ENCODE measurements at places on chromosomes 1 and 21.
A peak's percentile ranks its signal among the peaks of the same experiment; 100 is the strongest.

- DNase-seq, result no peak
These were observed 1.8 kb downstream of the CAP1 start for GRCh38 chr1:40042341-40042740.

- no peak for DNase-seq
These were observed 28.0 kb upstream of the USP25 start for GRCh38 chr21:15701830-15702229.

DNA sequence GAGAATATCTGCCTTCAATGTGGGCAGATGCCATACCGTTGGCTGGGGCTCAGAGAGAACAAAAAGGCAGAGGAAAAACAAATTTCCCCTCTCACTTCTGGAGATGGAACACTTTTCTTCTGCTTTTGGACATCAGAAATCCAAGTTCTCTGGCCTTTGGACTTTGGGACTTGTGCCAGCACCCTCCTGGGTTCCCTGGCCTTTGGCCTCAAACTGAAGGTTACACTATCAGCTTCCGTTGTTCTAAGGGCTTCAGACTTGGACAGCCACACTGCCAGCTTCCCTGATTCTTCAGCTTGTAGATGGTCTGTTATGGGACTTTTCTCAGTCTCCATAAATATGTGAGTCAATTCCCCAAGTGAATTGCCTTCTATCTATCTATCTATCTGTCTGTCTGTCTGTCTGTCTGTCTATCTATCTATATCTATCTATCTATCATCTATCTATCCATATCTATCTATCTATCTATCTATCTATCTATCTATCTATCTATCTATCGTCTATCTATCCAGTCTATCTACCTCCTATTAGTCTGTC is 778.1 kb upstream of the TMPRSS15 start:
- no peak for DNase-seq

- DNase-seq, result no peak
These were observed 1.5 kb downstream of the CACNA1E start for GRCh38 chr1:181484821-181485220.

DNA sequence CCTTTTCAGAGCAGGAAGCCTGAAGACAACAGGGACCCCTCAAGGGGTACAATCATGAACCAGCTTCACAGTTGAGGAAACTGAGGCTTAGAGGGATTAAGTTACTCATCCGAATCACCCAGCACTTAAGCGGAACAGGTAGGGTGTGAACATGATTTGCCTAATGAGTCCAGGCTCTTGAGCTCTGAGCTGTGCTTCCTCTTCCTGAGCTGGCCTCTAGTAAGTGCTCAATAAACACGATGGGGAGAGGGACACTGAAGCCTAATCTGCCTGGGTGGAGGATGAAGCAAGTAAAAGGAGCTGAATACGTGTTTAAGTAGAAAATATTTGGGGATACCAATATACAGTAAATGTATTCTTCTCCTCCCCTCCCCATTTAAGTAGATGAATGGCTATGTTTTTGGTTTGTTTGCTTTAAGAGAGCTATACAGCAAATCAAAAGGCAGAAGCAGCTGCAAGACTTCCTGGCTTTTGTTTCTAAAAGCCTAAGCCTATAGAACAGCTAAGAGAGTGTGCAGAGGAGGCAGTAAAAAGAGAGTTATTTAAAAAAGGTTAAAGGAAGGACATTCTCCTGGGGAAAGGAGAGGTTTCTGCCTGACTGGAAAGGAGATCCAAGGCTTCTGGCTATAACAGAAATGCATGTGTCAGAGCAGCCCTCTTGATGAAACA is 20.5 kb downstream of the STPG1 start:
- DNase-seq, result no peak

GRCh38 chr1:8343044-8343443 is 25.1 kb downstream of the SLC45A1 start:
- DNase-seq, result no peak

- no peak for DNase-seq
These were observed 2.6 kb downstream of the PABPC4 start for GRCh38 chr1:39573736-39574624.

- DNase-seq, result no peak
These were observed 44.4 kb downstream of the GNB1 start for GRCh38 chr1:1846386-1846918.

GRCh38 chr21:41345934-41346685 is 15.7 kb upstream of the MX2 start:
- DNase-seq, result no peak

DNA sequence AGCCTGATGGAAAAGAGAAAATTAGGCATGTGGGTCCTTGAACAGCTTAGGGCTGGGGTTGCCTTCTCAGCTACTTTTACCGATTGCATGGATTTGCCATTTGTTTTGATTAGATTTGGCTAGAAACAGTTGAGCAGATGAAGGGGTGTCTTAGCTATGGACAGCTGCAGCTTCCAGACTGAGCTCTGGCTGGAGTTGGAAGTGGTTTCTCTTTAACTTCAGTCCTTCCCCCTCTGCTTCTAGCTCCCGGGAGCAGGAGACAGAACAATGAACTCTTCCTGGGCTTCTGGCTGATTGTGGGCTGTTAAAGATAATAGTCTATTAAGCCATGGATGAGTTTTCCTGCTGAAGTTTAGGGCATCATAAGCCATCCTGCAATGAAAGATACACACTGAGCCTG is 50.7 kb downstream of the UBE2T start:
- DNase-seq, result no peak

DNA sequence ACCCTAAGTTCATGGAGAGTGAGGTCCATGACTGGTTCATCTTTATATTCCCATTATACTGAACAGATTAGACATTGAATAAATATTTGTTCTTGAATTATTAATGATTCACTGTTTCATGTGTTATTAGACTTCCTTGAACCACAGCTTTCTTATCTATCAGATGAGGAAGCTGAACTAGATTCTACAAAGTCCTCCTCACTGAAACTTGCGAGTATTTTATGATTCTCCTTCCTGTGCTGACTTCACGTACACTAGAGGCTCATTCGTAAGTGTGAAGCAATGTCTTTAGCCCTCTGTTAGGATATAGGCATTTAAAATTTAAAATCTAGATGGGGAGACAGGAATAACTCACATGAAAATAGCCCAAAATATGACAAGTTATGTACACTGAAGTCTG is 95.6 kb upstream of the IRF2BP2 start:
- no peak for DNase-seq

- DNase-seq, result no peak
These were observed 14.3 kb downstream of the SAMSN1 start for GRCh38 chr21:14531757-14532316.

GRCh38 chr1:21594935-21595897 is 73.9 kb downstream of the RAP1GAP start:
- DNase-seq, result peak; percentile 18

DNA sequence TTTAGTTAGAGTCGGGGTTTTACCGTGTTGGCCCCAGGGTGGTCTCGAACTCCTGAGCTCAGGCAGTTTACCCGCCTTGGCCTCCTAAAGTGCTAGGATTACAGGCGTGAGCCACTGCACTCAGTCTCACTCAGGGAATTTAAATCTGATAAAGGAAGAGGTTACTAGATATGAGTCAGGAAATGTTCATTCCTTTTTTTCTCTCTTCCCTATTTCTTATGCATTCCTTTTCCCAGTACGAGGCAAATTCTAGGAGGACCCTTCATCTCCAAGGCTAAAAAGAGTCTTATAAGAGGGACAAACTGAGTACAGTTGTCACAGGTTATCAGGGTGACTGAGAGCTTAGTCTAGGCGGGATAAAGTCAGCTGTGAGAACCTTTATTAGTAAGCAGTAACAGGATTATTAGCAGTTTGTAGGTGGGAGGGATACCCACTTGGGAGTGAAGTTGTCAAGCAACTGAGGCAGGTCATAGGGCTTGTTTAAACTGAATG is 9.1 kb downstream of the MACF1 start:
- DNase-seq, result no peak

DNA sequence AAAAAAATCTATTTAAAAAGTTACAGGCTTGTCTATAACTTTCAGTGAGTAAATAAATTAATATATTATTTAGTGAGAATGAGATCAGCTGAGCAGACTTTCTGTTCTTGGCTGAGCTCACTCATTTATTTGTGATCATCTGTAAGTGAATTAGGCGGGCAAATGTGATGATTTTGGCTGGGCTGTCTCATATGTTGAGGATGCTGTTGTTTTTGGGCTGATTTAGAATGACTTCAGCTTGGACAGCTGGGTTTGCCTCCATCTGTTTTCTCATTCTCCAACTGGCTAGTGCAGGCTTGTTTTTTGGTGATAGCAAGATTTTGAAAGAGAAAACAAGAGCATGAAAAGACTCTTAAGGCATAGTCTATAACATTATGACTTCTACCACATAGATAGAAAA is 475.8 kb upstream of the OLFM3 start:
- no peak for DNase-seq

DNA sequence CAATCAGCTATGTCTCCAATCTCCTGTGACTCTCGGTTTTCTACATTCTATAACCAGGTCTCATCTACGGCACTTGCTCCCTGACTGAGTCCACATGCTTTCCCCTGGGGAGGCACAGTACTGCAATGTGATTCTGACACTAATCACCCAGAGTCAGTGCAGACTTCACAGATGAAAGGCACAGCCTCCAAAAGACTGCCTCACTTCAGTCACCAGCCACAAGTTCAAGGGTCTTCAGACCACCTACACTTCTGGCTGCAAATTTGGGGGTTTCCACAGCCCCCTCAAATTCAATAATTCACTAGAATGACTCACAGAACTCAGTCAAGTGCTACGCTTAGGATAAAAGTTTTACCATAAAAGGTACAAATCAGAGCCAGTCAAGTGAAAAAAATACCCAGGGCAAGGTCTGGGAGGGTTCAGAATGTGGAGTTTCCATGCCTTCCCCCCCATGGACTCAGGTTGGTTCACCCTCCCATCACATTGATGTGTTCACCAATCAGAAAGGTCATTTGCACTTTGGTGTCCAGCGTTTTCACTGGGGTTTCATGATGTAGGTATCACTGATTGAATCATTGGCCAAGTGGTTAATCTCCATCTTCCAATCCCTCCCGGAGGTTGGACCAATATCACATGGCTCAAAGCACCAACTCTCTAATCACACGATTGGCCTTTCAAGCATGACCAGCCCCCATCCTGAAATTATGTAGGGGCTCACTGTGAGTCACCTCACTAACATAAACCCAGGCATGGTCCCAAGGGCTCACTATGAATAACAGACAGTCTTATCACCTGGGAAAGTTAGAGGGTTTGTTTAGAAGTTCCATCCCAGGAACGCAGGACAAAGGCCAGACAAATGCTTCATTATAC is 182.9 kb upstream of the CAMK1G start:
- no peak for DNase-seq

- no peak for DNase-seq
These were observed 708.1 kb downstream of the PTPRU start for GRCh38 chr1:29944253-29944905.

DNA sequence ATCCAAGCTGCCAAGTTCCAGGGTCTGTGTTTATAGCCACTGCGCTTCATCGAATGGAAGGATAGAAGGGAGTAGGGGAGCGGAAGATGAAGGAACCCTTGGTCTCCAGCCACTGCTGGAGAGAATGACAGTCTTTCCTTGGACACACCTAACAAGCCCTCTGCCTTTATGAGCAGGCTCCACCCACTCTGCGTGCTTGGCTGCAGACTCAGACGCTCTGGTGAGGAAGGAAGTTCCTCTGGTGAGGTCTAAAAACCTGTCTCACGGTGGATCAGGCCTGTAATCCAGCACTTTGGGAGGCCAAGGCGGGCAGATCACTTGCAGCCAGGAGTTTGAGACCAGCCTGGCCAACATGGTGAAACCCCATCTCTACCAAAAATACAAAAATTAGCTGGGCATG is 55.4 kb downstream of the MATN1 start:
- DNase-seq, result no peak

DNA sequence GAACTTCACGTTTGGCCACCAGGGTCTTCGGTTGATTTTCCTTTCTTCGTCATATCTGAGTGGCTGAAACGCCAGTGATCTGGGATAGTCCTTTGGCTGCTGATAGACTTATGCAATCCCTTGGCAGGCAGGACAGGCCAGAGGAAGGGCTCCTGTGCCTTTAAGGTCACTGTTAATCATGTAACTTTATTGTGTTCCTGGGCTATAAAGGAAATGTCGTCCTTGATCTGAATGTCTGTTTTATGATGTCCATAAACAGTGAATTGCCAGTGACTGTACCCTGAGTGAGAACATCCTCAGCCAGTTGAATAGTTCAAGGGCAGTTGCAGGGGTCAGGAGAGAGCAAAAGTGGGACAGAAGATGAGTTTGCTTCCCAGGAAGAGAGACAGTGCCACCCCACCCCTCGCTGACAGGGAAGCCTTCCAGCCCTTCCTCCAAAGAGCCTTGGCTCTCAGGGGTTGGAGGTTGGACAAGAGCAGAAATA is 68.0 kb downstream of the PDE9A start:
- DNase-seq, result no peak

DNA sequence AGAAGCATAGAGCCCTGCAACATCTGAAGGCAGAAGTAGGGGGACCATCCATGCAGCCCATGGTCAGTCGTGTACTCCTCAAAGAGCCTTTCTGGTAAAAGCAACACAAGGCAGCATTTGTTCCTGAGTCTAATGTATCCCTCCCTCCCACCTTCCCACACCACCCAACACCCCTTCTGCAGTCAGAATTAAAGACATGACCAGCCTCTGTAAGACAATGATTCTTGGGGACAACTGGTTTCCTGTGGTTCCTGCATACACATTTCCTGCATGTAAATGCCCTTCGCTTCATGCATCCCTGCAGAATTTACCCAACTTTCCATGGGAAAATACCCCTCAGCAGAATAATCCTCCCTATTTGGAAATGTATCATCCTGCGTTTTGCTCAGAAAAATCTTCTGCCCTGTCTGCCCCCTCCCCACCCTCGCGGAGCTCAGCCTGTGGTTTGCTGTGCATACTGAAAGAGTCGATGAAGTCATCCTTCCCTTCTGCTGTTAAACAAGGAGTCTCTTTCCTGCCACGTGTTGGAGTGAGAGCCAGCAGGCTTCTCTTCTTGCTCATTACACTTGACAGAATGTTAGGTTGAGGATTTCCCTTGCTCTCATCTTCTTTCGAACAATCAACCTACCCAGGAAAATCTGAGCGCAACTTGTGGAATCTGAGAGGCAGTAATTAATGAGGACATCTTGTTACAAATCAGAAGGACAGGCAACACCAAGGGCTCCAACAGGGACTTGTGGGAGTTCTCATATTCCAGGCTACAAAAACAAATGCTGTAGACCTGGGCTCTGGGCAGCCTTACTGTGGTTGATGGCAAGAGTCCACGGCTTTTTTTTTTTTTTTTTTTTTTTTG is 4.7 kb downstream of the TNN start:
- no peak for DNase-seq

DNA sequence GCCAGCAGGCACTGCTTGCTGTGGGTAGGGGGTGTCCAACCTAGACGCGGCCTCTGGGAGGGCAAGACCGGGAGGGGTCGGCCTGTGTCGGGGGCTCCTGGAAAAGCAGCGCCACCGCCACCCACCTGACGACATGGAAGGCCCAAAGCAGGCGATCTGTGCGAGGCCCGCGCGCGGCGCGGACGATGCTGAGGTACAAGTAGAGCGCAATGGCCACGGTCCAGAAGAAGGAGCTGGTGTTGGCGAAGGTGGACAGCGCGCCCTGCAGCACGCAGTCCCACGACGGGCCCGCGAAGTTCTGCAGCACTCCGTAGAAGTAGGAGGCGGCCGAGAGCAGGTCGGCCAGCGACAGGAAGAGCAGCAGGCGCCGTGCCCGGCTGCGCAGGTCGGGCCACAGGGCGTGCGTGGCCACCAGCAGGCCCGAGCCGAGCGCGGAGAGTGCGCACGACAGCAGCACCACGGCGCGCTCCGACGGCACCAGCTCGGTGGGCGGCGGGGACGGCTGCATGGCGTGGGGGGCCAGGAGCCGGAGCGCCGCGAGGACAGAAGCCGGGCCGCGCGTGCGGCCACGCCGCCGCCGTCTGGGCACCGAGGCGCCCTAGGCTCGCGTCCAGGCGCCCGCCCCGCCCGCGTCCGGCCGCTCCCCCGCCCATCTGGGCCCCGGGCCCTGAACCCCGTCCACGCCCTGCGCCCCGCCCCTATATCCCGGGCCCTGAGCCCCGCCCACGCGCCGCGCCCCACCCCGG is at the start of gene GPR157:
GPR157 (minus strand) TSS at position 583 of the 746 bp plus-strand sequence; CDS start at position 508, 75 bp downstream.
- peak; percentile 81 for DNase-seq
